ENCODE measurements at places on chromosomes 12 and 14.
A peak's percentile ranks its signal among the peaks of the same experiment; 100 is the strongest.

- no peak for DNase-seq
Measured at GRCh38 chr12:118650586-118650960, 274.2 kb downstream of the SUDS3 start.

DNA sequence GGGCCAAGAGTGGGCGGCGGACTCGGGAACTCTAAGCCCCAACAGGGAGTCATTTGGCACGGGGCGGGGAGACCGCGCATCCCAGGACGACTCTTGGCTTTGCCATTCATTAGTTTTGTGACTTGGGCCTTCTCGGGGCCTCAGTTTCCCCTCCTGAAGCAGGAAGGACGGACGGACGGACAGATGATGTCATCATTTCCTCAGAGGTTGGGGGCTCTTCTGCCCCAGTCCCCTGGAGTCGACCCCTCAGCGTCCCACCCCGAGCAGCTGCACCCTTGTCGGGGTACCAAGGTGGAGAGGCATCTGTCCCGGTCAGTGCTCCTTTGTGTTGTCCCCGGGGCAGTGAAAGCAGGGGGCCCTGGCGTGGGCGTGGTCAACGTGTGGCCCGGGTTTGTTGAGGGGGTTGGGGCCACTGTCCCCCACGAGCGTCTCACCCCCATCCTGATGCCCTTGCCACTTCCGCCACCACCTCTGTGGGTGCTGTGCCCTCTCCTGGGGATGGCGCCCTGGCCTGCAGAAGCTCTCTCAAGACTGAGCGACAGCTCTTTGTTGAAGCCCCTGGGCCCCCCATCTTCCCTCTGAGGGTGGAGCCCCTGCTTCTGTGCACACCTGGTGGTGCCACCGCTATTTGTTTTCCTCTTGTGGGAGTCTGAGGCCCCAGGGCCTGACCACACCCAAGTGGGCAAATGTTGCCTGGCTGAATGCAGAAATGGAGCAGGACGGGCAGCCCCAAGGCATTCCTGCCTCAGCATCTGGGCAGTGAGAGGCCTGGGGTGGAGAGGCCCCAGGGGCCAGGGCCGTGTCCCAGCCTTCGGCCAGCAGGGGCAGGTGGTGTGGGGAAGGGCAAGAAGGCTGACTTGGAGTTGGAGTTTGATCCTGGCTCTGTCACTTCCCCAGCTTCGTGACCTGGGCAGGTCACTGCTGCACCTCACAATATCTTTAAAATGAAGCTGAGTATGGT is 896 bp downstream of the HHIPL1 start:
- no peak for DNase-seq

GRCh38 chr12:123113026-123113425 is 37.9 kb downstream of the PITPNM2 start:
- no peak for DNase-seq

DNA sequence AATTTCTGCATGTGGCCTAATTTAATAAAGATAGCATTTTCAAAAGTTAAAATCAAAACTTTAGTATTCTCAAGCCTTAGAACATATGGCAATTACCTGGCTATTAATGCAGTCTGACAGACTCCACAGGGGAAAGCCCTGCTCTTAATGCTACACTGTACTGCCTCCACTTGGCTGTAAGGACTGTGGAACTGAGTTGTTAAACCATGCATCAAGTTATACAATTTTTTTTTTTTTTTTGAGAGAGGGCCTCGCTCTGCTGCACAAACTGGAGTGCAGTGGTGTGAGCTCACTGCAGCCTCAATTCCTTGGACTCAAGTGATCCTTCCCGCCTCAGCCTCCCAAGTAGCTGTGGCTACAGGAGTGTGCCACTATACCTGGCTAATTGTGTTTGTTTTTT is 19.0 kb upstream of the NDUFA12 start:
- DNase-seq: no peak

DNA sequence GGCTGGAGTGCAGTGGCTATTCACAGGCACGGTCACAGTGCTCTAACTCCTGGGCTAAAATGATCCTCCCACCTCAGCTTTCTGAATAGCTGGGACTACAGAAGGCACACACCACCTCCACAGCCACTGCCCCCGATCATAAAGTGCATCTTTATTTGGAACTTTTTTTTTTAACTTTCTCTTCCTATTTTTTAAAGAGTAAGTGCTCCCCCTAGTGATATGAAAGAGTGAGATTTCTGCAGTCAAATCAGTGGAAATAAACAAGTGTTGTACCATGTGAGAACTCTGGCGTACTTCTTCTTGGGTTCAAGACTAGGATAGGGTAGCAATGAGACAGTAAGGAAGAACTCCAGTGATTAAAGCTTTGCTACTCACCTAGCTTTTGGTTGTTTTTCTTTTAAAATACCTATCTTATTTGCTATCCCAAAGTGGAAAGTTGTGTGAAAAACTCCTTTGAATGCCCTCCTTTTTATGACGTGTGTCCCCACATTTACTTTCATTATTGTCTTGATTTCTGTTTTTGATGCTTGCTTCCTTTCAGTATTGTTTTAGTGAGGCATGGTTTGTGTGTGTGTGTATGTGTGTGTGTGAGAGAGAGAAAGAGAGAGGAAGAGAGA is 6.6 kb downstream of the PPP4R4 start:
- no peak for DNase-seq

GRCh38 chr14:42804141-42804540 is 1197.5 kb downstream of the LRFN5 start:
- no peak for DNase-seq

GRCh38 chr12:28601570-28602058 is 411.4 kb downstream of the CCDC91 start:
- DNase-seq: no peak

DNA sequence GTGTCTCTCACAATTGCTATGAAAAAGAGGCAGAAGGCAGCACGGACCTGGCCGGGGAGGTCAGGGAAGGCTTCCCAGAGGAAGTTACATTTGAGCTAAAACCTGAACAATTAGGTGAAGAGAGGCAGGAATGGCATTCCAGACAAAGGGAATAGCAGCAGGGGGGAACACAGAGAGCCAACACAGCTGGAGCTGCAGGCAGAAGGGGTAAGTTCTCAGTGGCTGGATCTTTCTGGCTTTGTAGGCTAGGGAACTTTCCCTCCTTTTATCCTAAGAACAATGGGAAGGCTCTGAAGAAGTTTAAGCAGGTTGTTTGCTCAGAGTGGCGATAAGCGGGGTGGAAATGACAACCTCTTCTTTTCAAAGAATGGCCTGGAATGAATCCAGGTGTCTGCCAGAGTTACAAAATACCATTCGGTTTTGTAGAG is 100.0 kb downstream of the PRIMA1 start:
- DNase-seq: no peak

DNA sequence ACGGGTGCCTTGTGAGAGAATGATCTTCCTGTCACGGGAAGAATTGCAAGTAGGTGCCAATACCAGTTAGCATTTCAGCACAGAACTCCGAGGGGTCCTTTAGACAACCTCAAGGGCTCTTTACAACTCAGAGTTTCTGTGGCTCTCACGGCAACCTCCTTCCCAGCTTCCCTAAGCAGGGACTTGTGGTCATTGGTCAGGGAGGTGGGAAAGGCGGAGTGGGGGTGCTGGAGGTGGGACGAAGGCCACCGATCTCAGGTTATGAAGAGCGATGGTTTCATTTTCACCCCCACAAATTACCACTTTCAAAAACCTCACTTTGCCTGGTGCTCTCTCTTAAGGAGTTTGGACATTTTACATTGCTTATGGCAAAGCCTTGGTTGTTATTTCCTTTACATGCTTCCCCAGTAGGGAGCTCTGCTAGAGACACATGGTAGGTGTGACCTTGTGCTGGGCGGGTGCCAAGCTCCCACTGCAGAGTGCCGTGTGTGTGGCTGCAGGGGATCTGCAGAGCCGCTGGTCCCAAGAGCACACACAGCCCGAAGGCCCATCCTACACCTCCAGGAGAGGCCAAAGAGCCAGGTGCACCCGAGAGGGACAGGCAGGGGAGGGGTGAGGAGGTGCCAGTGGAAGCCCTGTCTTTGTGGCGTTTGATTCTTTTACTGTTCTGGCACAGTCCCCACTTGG is 21.4 kb downstream of the BCL2L14 start:
- DNase-seq: no peak

- no peak for DNase-seq
Measured at GRCh38 chr14:29616922-29617321, 310.7 kb downstream of the PRKD1 start.

- DNase-seq: no peak
Measured at GRCh38 chr14:91980157-91980556, 32.7 kb upstream of the FBLN5 start.

GRCh38 chr12:40253936-40254335 is 29.1 kb downstream of the LRRK2 start:
- no peak for DNase-seq

DNA sequence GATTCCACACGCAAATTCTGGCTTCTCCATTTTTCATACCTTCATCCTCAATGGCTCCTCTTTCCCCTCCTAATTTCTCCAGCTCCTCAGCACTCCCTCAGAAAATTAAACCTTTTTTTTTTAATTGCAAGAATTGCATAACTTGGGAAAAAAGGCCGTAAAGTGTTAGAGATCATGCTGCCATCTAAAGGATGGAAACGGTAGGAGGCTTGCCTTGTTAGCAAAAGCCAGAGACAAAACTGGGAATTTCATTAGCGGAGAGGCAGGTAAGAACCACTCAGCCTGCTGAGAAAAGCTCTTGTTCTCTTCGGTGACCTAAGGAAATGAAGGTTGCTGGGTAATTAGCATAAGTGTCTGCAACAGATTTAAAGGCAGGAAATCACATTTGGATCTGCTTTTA is 204.3 kb downstream of the AEBP2 start:
- DNase-seq: no peak

DNA sequence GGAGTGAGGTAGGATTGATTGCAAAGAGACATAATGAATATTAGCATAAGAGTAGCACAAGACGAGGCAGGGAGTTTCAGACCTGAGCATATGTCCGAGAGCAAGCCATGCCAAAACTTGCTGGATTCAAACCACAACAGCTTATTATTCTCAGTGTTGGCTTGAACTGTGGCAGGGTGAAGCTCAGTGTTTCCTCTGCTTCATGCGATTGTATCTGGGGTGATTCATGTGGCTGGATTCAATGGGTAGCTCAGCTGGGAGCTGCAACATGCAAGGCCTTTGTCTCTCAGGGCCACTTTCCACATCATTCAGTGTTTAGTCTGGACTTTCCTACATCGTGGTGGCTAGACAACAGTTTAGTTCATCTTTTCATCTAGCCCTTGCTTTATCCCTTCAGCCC is 22.1 kb upstream of the E2F7 start:
- DNase-seq: no peak

- no peak for DNase-seq
Measured at GRCh38 chr12:109296431-109296830, 12.7 kb downstream of the FOXN4 start.

GRCh38 chr12:11508699-11509098 is 113.3 kb upstream of the PRB2 start:
- DNase-seq: no peak

DNA sequence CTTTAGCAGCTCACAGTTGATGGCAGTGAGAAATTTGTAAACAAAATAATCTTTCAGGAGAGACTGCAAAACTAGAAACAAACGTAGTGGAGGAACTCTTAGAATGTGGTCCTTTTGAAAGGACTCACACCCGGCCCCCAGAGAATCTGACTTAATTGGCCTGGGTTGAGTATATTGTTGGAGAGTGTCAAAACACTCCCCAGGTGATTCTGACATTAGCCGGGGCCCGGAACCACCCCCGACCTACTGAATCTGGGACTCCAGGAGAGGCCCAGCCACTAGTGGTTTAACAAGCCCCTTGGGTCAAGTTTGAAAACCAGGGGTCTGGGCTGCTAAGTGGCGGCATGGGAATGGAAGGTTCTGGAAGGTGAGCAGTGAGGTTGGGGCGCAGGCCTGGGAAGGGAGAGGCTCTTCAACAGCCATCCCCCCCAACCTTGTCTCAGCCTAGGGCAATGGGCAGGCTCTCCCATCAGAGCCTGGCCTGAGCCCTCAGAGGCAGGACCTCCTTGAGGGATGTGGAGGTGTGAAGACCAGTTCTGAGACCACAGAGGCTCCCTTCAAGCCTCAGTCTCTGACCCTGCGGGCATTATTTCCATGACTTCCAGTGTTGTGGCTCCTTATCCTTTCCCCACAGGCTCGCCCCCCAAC is 1.1 kb upstream of the ELK3 start:
- no peak for DNase-seq

DNA sequence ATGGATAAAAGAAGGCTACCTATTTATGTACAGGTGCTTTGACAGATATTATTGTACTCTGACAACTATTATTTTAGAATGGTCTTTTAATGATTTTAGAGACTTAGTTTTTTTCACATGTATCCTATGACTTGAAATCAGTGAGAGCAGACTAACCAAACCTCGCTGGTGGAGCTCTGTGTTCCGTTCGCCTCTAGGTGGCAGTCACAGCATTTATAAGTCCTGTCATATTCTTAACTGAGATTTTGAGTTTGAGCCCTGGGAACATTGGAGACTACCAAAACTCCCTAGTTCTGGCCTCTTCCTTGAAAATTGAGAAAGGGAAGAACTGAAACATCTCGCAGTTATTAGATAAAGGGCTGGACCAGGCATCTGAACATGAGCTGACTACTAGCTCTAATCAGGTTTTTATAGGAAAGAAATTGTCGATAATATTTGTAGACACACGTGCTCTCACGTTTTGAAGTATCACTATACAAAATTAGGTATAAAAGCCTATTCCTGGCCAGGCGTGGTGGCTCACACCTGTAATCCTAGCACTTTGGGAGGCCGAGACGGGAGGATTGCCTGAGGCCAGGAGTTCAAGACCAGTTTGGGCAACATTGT is 48.3 kb downstream of the TTLL5 start:
- peak; percentile 40 for DNase-seq

DNA sequence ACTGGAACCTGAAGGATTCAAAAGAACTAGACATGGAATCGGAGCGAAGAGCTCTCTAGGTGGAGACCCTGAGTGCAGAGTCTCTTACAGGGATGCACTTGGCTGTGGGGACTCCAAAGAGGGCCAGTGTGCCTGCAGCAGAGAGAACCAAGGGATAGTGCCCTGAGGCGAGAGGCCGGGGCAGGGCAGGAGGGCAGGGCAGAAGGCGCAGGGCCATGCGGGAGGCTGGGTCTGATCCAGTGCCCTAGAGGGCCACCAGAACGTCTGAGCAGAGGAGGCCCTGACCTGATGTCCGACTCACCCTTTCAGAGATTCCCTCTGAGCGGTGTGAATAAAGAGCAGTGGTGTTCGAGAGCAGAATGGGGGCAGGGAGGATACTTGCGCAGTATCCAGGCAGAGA is 205.4 kb upstream of the FKBP4 start:
- no peak for DNase-seq

DNA sequence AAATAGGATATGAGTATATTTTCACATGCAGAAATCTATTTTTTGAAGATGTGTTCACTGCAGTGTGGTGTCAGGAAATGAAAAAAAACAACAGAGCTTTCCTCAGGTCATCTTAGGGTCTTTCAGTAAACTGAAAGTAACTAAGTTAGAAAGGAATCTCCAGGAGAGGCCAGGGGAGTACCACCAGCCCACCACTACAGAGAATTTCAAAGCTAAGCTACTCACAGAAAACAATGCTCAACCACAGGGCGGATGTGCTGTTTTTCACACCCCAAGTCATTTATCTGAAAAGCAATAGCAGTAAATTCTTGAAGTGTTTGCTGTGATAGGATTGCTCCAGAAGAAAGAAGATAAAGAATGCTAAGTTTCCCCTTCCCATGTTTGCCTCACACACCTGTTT is 79.0 kb downstream of the IFNG start:
- DNase-seq: no peak

Measured in thoracic aorta (tissue), 2 donors.